ENCODE measurements at places on chromosomes 2 and 18. TPM values are rescaled to one million over a fixed set of nuclear protein-coding genes. Genes with fewer than 3 reads are reported as not detected.
A peak's percentile ranks its signal among the peaks of the same experiment; 100 is the strongest.

GRCh38 chr2:187658952-187659525 is 104.8 kb upstream of the TFPI start:
- no peak for DNase-seq
- H3K27ac ChIP-seq, result no peak overlapping the region
- no peak overlapping the region for H3K4me3 ChIP-seq

GRCh38 chr2:178394859-178395258 is 56.1 kb downstream of the PRKRA start:
- no peaks in the 10 kb centered on the region for H3K36me3 ChIP-seq
- H3K4me3 ChIP-seq, result no peak overlapping the region
- peaks cover 1% of the 10 kb centered on the region for H3K4me1 ChIP-seq
- H3K27ac ChIP-seq, result no peak overlapping the region
- no peak for DNase-seq

DNA sequence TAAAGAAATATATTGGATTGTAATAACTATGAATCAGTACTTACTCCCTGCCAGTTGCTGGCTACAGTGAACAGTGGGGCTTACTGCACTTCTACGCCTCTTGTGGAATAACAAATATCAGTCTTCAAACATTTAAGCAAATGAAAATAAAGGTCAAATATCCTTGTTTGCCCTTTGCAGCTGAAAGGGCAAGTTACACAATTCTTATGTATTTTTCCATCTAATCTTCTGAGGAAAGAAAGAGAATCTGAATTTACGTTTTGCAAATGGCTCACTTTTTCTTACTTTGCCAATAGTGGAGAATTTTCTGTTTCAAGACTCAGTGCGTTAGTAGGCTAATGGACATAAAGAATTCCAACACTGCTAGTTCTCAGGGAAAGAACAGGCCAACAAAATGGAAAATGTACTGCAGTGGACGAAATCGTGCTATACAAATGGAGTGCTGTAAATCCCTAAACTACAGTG is 157.2 kb upstream of the TMEM200C start:
- H3K4me3 ChIP-seq, result no peak overlapping the region
- no peaks in the 10 kb centered on the region for H3K36me3 ChIP-seq
- no peak for DNase-seq
- no peaks in the 10 kb centered on the region for H3K27me3 ChIP-seq
- H3K4me1 ChIP-seq, result peaks cover 2% of the 10 kb centered on the region
- no peak overlapping the region for H3K27ac ChIP-seq

- peak overlapping the region; percentile 66 for H3K27ac ChIP-seq
- H3K27me3 ChIP-seq, result no peaks in the 10 kb centered on the region
- DNase-seq, result peak; percentile 45
- H3K36me3 ChIP-seq, result peaks cover 20% of the 10 kb centered on the region
- H3K4me3 ChIP-seq, result peak overlapping the region; percentile 57
- H3K4me1 ChIP-seq, result peaks cover 21% of the 10 kb centered on the region
Measured at GRCh38 chr2:203673933-203674332, 32.5 kb upstream of the CD28 start.

- no peak overlapping the region for H3K4me3 ChIP-seq
- no peak overlapping the region for H3K27ac ChIP-seq
- no peaks in the 10 kb centered on the region for H3K4me1 ChIP-seq
- peaks cover 2% of the 10 kb centered on the region for H3K27me3 ChIP-seq
Measured at GRCh38 chr18:24810561-24811305, 350.3 kb downstream of the HRH4 start.

DNA sequence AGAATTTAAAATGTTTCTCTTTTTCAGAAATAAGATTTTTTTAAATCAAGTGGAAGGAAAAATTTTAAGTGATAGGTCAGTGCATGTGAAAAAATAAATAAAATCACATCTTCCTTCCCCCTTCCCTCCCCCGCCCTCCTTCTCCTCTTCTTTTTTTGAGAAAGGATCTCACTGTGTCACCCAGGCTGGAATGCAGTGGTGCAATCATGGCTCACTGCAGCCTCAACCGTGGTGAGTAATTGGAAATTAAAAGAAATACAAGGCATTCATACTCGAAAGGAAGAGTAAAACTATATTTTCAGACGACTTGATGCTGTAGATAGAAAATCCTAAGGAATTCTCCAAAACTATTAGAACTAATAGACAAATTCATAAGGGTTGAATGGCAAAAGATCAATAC is 16.9 kb upstream of the CRACDL start:
- H3K36me3 ChIP-seq, result no peaks in the 10 kb centered on the region
- H3K4me1 ChIP-seq, result no peaks in the 10 kb centered on the region
- DNase-seq, result no peak
- no peak overlapping the region for H3K27ac ChIP-seq

GRCh38 chr2:33782395-33783230 is 183.5 kb upstream of the FAM98A start:
- H3K4me3 ChIP-seq, result no peak overlapping the region
- H3K27ac ChIP-seq, result no peak overlapping the region
- peaks cover 3% of the 10 kb centered on the region for H3K27me3 ChIP-seq
- H3K36me3 ChIP-seq, result no peaks in the 10 kb centered on the region
- no peak for DNase-seq

GRCh38 chr2:202479610-202480009 is 103.5 kb downstream of the BMPR2 start:
- DNase-seq, result no peak
- no peak overlapping the region for H3K4me3 ChIP-seq
- H3K4me1 ChIP-seq, result peaks cover 3% of the 10 kb centered on the region
- peak overlapping the region; percentile 7 for H3K27ac ChIP-seq
- H3K36me3 ChIP-seq, result peaks cover 12% of the 10 kb centered on the region

DNA sequence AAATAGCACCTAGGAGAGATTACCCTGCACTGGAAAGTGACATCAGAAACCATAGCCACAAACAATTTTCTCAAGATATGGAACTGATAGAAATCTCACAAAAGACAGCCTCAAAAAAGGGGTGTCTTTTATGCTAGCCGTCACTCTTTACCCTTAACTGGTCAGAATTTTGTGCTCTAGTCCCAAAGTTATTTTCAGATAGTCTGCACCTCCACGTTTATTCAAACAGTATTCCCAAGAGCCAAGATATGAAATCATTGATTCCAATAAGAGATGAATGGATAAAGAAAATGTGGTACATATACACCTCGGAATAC is 23.5 kb upstream of the PMAIP1 start:
- no peak for DNase-seq
- H3K36me3 ChIP-seq, result no peaks in the 10 kb centered on the region
- peaks cover 3% of the 10 kb centered on the region for H3K27me3 ChIP-seq
- no peak overlapping the region for H3K27ac ChIP-seq

- no peaks in the 10 kb centered on the region for H3K27me3 ChIP-seq
- no peak overlapping the region for H3K27ac ChIP-seq
- no peak for DNase-seq
- no peaks in the 10 kb centered on the region for H3K36me3 ChIP-seq
- no peaks in the 10 kb centered on the region for H3K4me1 ChIP-seq
Measured at GRCh38 chr2:58826795-58827194, 585.7 kb upstream of the FANCL start.

The NEB gene
- total RNA-seq, result 0.43 TPM
